ENCODE measurements at places on chromosomes 2 and 18. TPM values are rescaled to one million over a fixed set of nuclear protein-coding genes. Genes with fewer than 3 reads are reported as not detected.

GRCh38 chr2:71923887-71924533, 223.7 kb downstream of the CYP26B1 start:
- H3K27ac ChIP-seq, result no peak overlapping the region
- H3K27me3 ChIP-seq, result no peaks in the 10 kb centered on the region
- H3K4me1 ChIP-seq, result no peaks in the 10 kb centered on the region
- no peak overlapping the region for H3K4me3 ChIP-seq
- no peaks in the 10 kb centered on the region for H3K36me3 ChIP-seq
- DNase-seq, result peak; percentile 73

GRCh38 chr2:137799600-137799999, 164.7 kb upstream of the HNMT start:
- H3K27ac ChIP-seq, result no peak overlapping the region
- DNase-seq, result no peak
- no peaks in the 10 kb centered on the region for H3K36me3 ChIP-seq

DNA sequence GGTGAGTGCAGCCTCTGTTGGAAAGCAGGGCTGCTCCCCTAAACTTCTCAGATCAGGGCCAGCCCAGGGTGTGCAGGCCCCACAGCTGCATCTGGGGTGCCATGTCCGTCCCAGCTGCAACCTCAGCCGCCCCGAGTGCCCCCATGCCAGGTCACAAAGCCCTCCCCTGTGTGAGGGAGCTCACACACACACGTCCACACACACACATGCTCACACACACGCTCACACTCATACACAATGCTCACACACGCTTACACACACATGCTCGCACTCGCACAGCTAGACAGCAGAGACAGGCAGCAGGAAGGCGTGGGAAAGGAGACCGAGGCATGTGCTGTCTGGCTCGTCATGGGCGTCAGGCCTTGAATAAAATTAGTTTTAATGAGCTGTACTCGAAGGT, 55.4 kb downstream of the ADI1 start:
- H3K27me3 ChIP-seq, result no peaks in the 10 kb centered on the region
- peaks cover 10% of the 10 kb centered on the region for H3K4me1 ChIP-seq
- H3K4me3 ChIP-seq, result no peak overlapping the region
- DNase-seq, result no peak
- H3K27ac ChIP-seq, result no peak overlapping the region
- H3K36me3 ChIP-seq, result peaks cover 10% of the 10 kb centered on the region

DNA sequence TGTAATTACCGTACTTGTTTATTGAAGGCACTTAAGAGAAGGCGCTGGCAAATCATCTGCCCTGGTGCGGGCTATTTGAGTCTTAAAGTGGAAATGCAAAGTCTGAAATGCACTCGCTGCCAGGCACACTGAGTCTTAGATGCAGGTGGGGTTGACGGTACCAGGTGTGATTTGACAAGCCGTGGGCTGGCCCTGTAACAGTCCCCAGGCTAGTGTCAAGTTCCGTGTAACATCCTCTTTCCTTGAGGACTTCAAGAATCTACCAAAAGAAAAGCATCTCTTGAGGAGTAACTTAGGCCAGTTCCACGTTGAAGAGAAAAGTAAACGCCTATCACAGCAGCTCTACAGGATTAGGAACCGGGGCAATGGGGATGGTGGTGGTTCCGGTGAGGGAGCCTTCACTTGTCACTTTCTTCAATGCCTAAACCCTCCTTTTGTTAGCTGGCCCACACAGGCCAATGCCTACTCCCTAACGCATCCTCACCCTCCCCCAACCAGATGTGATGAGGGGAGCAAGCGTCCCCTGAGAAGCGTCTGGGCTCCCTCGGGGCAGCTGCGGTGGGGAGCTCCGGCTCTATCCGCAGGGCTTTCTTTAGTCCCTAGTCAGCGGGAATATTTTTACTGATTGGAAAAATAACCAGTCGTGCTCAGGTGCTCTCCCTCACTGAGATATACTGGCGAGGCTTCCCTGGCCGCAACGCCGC, 1.5 kb upstream of the UGP2 start:
- no peaks in the 10 kb centered on the region for H3K27me3 ChIP-seq
- no peaks in the 10 kb centered on the region for H3K36me3 ChIP-seq
- H3K4me1 ChIP-seq, result peaks cover 17% of the 10 kb centered on the region
- peak overlapping the region; percentile 96 for H3K4me3 ChIP-seq
- DNase-seq, result peak; percentile 64

DNA sequence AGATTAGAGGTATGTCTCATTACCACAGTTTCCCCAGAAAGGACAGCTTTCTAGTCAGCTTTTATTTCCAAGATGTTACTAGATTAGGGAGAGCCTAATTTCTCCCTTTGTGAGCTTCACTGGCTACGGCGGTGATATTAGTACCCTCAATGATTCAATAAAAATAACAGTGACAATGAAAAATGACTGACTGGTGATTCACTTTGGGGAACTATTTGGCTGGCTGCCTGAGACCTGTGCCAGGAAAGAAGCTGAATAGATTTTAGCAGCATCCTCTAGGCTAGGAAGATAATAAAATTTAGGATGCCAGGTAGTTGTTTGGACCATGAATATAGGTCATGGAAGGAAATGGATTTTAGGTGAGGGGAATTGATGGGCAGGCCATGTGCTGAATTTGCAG, 178.7 kb downstream of the FMNL2 start:
- H3K4me3 ChIP-seq, result no peak overlapping the region
- peaks cover 17% of the 10 kb centered on the region for H3K4me1 ChIP-seq
- no peaks in the 10 kb centered on the region for H3K36me3 ChIP-seq
- no peak for DNase-seq
- H3K27ac ChIP-seq, result peak overlapping the region; percentile 79

- H3K27ac ChIP-seq, result no peak overlapping the region
- DNase-seq, result no peak
- peaks cover 5% of the 10 kb centered on the region for H3K4me1 ChIP-seq
Observed at GRCh38 chr2:225117051-225117716, 74.9 kb upstream of the DOCK10 start.

DNA sequence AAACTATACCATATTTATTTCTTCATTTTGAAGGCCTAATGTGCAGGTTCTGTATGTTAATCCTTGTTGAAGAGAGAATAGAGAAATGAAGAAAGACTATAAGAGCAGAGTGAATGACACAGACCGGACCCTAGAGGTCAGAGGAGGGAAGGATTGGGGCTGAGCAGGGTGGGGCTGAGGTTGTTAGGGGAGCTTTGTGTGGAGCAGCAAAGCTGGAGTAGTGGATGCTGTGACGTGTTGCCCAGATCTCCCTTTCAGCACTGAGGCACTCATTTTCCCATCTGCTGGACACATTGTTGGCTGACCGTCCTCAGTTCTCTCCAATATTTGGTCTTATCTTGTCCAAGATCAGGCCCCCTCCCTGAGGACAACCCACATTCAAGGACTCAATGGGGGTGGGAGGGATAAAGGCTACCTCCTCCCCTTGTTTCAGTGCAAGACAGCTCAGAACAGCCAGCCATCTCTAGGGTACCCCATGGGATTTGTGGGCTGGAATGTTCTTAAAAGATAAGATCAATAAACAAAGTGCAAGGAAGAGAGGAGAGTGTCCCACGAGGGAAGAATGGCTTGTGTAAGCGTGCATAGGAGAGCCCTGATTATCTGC, 143.6 kb downstream of the TDRD15 start:
- no peaks in the 10 kb centered on the region for H3K4me1 ChIP-seq
- no peak for DNase-seq
- H3K36me3 ChIP-seq, result no peaks in the 10 kb centered on the region
- H3K27ac ChIP-seq, result peak overlapping the region; percentile 22

- no peak for DNase-seq
- peaks cover 18% of the 10 kb centered on the region for H3K4me1 ChIP-seq
- H3K27me3 ChIP-seq, result no peaks in the 10 kb centered on the region
- peak overlapping the region; percentile 88 for H3K4me3 ChIP-seq
- no peaks in the 10 kb centered on the region for H3K36me3 ChIP-seq
- H3K27ac ChIP-seq, result peak overlapping the region; percentile 56
Observed at GRCh38 chr2:11343368-11343649, 1.1 kb downstream of the ROCK2 start.

DNA sequence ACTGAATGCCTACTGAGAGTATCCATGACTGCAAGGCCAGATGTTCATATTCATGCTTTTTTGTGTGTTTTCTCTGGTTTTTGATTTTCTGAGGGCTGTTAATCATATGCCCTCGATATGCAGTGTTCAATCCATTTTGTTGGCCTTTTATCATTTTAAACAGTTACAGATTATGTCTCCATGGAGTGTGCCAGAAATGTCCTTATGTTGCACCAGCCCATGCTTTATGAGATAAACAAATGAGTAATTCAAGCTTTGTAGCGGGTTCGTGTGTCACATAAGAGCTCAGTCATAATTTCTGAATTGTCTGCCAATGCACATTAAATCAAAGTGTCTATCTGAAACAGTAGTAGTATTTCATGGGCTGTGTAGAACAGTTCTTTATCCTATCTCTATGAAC, 583.0 kb downstream of the THSD7B start:
- no peaks in the 10 kb centered on the region for H3K4me1 ChIP-seq
- no peaks in the 10 kb centered on the region for H3K27me3 ChIP-seq
- H3K4me3 ChIP-seq, result no peak overlapping the region
- no peaks in the 10 kb centered on the region for H3K36me3 ChIP-seq

- no peaks in the 10 kb centered on the region for H3K36me3 ChIP-seq
- no peak overlapping the region for H3K4me3 ChIP-seq
- no peak overlapping the region for H3K27ac ChIP-seq
- no peak for DNase-seq
- H3K4me1 ChIP-seq, result peaks cover 9% of the 10 kb centered on the region
Observed at GRCh38 chr2:197229509-197230443, 80.8 kb downstream of the ANKRD44 start.

DNA sequence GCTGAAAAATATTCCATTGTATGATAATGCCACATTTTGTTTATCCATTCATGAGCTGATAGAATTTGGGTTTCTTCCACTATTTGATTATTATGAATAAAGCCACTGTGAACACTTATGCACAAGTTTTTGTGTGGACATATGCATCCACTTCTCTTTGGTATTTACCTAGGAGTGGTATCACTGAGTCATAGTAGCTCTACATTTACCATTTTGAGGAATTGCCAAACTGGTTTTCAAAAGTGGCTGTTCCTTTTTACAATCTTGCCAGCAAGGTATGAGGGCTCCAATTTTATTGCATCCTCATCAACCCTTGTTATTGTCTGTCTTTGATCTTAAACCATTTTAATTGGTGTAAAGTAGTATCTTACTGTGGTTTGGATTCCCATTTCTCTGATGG, 13.3 kb upstream of the EHBP1 start:
- no peaks in the 10 kb centered on the region for H3K36me3 ChIP-seq
- DNase-seq, result no peak
- H3K27me3 ChIP-seq, result no peaks in the 10 kb centered on the region

DNA sequence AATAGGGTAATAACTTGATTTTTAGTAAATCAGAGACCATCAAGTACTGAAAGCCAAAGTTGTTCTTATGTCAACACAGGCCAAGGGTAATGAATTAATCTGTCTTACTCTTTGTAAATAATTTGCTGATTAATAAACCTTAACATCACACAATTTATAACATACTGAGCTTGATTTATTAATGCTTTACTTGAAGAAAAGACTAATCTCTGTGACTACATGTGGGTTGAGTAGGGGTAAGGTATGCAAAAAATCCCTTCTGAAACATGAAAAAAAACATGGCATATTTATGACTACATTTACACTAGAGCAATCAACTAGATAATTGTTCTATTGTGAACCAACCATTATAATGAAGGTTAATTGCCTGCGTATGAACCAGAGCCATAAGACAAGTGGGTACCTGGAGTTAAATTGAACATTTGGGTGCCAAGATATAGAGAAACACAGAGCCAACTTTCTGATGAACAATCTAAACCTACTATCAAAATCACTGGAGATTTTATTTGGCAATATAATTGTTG, 67.7 kb upstream of the GRB14 start:
- H3K27me3 ChIP-seq, result no peaks in the 10 kb centered on the region
- no peak overlapping the region for H3K4me3 ChIP-seq
- no peak overlapping the region for H3K27ac ChIP-seq
- H3K36me3 ChIP-seq, result no peaks in the 10 kb centered on the region

DNA sequence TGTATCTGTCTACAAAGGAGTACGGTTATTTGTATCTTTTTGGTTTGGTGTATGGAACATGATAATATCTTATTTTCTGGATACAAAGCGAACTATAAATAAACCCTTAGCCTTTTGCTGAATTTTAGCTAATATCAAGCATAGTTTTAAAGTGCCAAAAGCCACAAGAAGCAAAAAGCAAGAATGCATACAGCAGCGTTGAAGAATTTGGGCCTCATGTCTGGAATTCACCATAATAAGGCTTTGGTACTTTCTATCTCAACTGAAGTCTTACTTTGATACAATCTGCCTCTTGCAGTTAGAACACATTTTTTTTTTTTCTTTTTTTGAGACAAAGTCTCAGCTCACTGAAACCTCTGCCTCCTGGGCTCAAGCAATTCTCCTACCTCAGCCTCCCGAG, 151.5 kb downstream of the ERBB4 start:
- H3K4me1 ChIP-seq, result no peaks in the 10 kb centered on the region
- H3K27ac ChIP-seq, result no peak overlapping the region
- no peak for DNase-seq
- H3K4me3 ChIP-seq, result no peak overlapping the region

- H3K4me3 ChIP-seq, result no peak overlapping the region
- H3K36me3 ChIP-seq, result no peaks in the 10 kb centered on the region
- H3K4me1 ChIP-seq, result no peaks in the 10 kb centered on the region
- H3K27me3 ChIP-seq, result no peaks in the 10 kb centered on the region
- H3K27ac ChIP-seq, result no peak overlapping the region
- no peak for DNase-seq
Observed at GRCh38 chr2:102834523-102835273, 72.9 kb downstream of the TMEM182 start.

DNA sequence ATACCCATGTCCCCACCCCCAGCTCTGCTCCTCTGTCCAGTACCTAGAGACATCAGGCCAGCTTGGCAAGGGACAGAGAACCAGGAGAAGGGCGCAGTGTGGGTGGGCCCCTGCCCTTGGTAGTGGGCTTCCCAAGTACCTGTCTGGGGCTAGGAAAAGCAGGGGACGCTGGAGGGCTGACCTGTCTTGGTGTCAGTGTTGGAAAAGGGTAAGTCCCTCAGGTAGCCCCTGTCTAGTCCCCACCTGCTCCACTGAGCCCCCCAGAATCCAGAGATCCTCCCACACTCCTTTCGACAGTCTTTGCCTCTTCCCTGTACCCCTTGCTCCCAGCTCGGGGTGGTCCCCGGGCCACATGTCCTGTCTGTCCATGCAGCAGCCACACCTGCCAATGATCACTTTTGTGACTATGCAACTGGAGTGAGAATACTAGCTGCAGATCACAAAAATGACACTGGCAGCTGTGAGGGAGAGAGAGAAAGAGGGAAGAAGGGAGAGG, 14.6 kb downstream of the DNAJB2 start:
- no peaks in the 10 kb centered on the region for H3K36me3 ChIP-seq
- no peak for DNase-seq
- peaks cover 8% of the 10 kb centered on the region for H3K4me1 ChIP-seq
- H3K27me3 ChIP-seq, result no peaks in the 10 kb centered on the region

- DNase-seq, result no peak
- no peaks in the 10 kb centered on the region for H3K36me3 ChIP-seq
- no peak overlapping the region for H3K4me3 ChIP-seq
- H3K27ac ChIP-seq, result no peak overlapping the region
- no peaks in the 10 kb centered on the region for H3K27me3 ChIP-seq
Observed at GRCh38 chr2:189641590-189641989, 19.7 kb upstream of the ASNSD1 start.

The NAT8 gene
- not detected for polyA plus RNA-seq

The GBX2 gene
- 0.03 TPM for polyA plus RNA-seq

The LYPD6B gene
- polyA plus RNA-seq, result 17.0 TPM

The ALK gene
- polyA plus RNA-seq, result 0.55 TPM

The DGUOK gene
- polyA plus RNA-seq, result 130 TPM

The UGT1A7 gene
- polyA plus RNA-seq, result not detected

Measured in SK-N-SH (cell line).